ENCODE measurements at places on chromosomes 3 and 15.

DNA sequence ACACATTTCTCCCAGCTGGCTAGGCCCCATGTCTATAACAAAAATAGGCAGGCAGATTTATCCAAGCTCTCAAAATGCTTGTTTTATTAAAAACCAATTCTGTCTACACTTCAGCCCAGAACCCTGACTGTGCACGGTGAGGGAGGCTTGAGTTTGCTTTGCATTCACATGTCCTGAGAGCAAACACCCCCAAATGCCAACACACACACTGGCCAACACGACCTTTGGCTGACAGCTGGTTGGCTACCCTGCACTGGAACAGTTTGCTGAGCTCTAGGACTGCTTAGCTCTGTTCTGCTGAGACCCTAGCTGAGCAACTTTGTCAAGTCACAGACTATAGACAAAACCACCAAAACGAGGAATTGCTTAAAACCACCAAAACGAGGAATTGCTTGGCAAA lies 3.6 kb downstream of the STIMATE start:
- DNase-seq, result no peak

DNA sequence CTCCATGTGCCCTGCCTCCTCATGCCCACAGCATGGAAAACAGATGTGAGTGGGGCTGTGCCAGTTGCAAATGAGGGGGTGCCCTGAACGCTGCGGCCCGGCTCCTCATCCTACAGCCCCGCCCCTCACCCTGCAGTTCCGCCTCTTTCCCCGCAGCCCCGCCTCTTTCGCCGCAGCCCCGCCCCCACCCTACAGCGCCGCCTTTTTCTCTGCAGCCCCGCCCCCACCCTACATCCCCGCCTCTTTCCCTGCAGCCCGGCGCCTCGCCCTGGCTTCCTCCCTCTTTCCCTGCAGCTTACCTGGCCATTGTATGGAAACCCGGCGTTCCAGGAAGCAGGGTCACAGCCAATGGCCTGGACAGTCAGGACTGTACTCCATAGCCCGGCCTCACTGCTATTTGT lies 284.9 kb downstream of the TLE3 start:
- DNase-seq, result no peak

DNA sequence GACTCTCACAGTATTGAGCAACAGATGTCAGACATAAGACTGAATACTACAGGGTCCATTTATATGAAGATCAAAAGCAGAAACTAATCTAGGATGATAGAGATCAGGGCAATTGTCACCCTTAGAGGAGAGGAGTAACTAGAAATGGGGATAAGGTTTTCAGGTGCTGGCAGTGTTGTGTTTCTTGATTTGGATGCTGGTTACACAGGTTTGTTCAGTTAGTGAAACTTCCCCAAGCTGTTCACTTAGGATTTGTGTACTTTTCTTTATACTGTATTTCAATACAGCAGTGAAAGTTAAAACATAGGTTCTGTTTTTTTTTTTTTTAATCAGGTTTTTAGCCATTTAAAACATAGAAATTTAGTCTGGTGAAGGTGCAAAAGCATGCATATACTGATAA lies 39.1 kb upstream of the CMTM7 start:
- DNase-seq, result no peak

GRCh38 chr15:44804298-44805046 lies 68.1 kb downstream of the TRIM69 start:
- DNase-seq, result no peak

DNA sequence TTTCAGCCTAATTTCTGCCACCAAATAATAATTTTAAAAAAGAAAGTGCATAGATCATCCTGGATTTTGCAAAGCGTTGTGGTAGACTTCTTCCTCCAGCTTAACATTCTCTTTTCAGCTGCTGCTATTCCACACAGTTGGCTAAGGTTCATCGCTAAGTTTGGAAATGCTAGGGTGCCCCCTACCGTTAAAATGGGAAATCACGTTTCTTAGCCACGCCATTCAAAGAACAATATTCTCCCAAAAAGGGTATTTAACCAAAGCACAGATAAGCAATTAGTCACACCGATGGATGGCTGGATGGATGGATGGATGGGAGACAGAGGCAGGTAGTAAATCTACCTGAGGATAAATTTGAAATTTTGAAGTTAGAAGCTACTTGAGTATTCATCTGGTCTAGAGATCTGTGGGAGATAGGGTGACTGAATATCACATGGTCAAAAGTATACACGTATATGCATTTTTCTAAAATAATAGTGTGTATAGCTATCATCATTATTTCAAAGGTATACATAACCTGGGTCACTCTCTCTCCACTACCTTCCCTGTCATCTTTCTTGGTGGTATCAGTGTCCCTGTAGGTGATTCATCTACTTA lies 67.2 kb downstream of the EFHB start:
- DNase-seq, result peak; percentile 15

GRCh38 chr3:34859746-34860145 lies 779.6 kb upstream of the ARPP21 start:
- no peak for DNase-seq

- DNase-seq, result no peak
These were observed 1398.6 kb upstream of the ALCAM start for GRCh38 chr3:103968131-103968530.

Measured in activated CD4-positive, alpha-beta T cell treated with anti-CD3 and anti-CD28 coated beads, Interleukin-2, amount 50 U/mL, for 4 hours (primary cell).